ENCODE measurements at places on chromosomes 4 and X.

GRCh38 chr4:177434667-177435066, 7.6 kb downstream of the AGA start:
- no peak for DNase-seq
- H3K27me3 ChIP-seq: no peaks in the 10 kb centered on the region
- no peaks in the 10 kb centered on the region for H3K4me1 ChIP-seq
- H3K27ac ChIP-seq: no peak overlapping the region

GRCh38 chr4:28548136-28548535, 1687.5 kb downstream of the STIM2 start:
- H3K36me3 ChIP-seq: no peaks in the 10 kb centered on the region
- no peaks in the 10 kb centered on the region for H3K27me3 ChIP-seq
- no peak overlapping the region for H3K27ac ChIP-seq
- H3K4me3 ChIP-seq: no peak overlapping the region
- no peak for DNase-seq

GRCh38 chr4:90495936-90496335, 368.7 kb downstream of the CCSER1 start:
- no peak for DNase-seq
- no peaks in the 10 kb centered on the region for H3K36me3 ChIP-seq
- H3K27me3 ChIP-seq: no peaks in the 10 kb centered on the region
- H3K4me3 ChIP-seq: no peak overlapping the region

DNA sequence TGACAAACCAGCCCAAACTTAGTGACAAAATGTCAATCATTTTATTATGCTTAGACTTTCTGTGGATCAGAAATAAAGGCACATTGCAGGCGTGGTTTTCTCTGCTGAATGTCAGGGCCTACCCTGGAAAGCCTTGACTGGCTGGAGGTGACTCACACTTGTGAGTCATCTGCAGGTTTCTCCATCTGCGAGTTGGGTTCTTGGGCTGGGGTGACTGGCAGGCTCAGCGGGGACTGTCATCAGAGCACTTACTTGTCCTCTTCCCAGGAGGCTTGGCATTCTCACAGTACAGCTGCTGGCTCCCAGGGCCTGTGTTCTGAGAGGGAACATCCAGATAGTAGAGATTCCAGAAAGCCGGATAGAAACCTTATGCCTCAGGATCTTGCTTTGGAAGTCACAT, 153.8 kb upstream of the AGA start:
- H3K4me1 ChIP-seq: no peaks in the 10 kb centered on the region
- no peak overlapping the region for H3K27ac ChIP-seq

DNA sequence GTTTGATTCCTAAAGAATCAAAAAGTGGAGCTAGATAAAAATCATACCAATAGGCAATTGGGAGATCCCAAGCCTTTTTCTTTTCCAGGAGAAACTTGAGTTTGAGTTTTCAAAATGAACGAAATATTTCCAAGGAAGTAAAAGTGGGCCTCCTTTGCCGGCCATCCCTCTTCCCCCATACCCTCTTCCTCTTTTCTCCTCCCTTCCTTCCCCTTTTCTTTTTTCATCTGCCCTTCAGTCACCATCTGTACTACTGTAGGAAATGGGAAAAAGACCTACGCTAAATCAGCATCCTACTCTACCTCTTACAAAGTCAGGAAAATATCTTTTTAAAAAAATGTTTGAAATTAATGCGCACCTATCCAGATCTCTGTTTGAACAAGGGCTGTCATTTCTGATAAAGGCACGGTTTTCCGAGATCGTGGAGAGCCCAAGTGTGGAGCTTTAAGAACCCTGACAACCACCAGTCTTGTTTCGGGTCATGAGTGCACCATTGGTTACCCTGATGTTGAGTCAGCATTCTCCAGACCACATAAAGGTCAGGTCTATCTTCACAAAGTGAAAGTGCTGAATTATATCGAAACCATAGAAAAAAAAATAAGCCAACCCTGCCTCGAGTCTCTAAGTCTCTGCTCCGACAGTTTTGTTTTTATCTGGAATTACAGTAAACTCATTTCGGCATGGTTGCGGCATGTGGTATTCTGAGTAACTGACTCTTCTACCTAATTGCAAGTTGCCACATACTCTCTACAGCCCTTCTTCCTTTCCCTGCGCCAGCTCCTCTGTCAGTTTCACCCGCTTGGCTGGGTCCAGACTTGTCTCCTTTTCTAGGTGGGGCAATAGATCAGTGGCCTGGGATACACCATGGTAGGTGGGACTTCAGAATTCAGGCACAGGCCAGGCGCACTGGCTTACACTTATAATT, 140.2 kb upstream of the KLF3 start:
- H3K4me1 ChIP-seq: no peaks in the 10 kb centered on the region
- H3K36me3 ChIP-seq: no peaks in the 10 kb centered on the region
- DNase-seq: no peak
- no peak overlapping the region for H3K4me3 ChIP-seq

DNA sequence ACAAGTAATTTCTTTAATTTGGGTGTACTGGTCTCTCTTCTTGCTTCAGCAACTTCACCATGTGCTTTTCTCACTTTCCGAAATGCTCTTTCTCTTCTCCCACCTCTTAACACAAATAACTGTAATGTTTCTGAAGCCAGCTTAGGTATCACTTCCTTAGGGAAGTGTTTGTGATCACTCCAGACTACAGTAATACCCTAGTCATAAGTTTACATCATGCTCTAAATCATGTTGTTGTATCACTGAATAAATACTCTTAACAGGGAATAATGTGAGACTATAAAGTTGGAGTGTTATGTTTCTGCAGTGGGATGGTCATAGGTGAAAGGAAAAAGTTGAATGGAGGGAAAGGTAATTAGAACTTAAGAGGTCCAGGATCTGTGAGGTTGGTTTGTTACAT, 712.3 kb downstream of the C4orf33 start:
- no peak overlapping the region for H3K27ac ChIP-seq
- no peaks in the 10 kb centered on the region for H3K4me1 ChIP-seq
- H3K27me3 ChIP-seq: no peaks in the 10 kb centered on the region
- no peak for DNase-seq
- H3K4me3 ChIP-seq: no peak overlapping the region

- peaks cover 5% of the 10 kb centered on the region for H3K36me3 ChIP-seq
- H3K27me3 ChIP-seq: no peaks in the 10 kb centered on the region
- DNase-seq: no peak
Measured at GRCh38 chr4:52655506-52655905, 3.6 kb downstream of the USP46 start.

DNA sequence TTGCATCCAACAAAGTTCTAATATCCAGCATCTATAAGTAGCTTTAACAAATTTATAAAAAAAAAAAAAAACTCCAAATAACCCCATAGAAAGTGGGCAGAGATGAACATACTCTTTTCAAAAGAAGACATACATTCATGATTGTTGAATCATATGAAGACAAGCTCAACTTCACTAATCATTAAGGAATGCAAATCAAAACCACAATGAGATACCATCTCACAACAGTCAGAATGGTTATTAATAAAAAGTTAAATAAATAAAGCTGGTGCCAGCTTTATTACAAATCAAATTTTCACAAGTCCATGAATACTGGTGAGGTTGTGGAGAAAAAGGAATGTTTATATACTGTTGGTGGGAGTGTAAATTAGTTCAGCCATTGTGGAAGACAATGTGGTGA, 592.0 kb downstream of the IQCM start:
- H3K27me3 ChIP-seq: no peaks in the 10 kb centered on the region
- no peaks in the 10 kb centered on the region for H3K4me1 ChIP-seq
- H3K27ac ChIP-seq: no peak overlapping the region

DNA sequence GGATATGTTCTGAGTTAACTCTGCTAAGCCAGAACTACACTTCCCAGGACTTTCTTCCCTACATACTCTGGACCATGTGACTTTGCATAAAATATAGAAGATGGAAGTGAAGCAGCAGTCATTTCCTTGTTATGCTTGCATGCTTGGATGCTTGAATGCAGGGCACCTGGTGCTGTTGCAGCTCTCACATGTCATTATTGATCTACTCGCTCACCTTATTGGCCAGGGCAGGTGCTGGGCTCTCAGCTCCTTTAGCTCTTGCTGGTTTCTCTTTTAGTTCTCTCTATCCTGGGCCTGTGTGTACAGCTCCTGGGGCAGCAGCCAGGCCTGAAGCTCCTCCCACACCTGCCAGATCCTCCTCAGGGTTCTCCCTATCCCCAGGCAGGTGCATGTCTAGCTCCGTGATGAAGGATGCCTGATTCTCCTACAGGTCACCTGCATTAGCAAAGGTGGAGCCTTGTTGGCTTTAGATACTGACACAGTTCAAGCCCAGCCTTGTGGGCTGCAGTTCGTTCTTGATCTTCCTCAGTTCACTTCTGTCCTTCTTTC, 53.3 kb downstream of the MED28 start:
- H3K4me3 ChIP-seq: no peak overlapping the region
- no peak overlapping the region for H3K27ac ChIP-seq
- no peaks in the 10 kb centered on the region for H3K27me3 ChIP-seq
- no peaks in the 10 kb centered on the region for H3K4me1 ChIP-seq
- DNase-seq: no peak

GRCh38 chr4:56821381-56822243, at the start of gene SPINK2:
TSS of gene SPINK2 (minus strand) at chr4:56821701. CDS start at chr4:56821662, 39 bp downstream.
- H3K4me3 ChIP-seq: peak within 1 kb of the TSS; percentile 51
- H3K36me3 ChIP-seq: no peaks in the 10 kb centered on the region
- H3K4me1 ChIP-seq: no peaks in the 10 kb centered on the region

- H3K36me3 ChIP-seq: no peaks in the 10 kb centered on the region
- H3K4me1 ChIP-seq: no peaks in the 10 kb centered on the region
- H3K27me3 ChIP-seq: no peaks in the 10 kb centered on the region
- peak; percentile 86 for DNase-seq
Measured at GRCh38 chrX:80335062-80335830, 85.0 kb upstream of the TENT5D start.

- H3K27ac ChIP-seq: no peak overlapping the region
- H3K4me3 ChIP-seq: no peak overlapping the region
- H3K4me1 ChIP-seq: no peaks in the 10 kb centered on the region
- H3K36me3 ChIP-seq: no peaks in the 10 kb centered on the region
- no peak for DNase-seq
Measured at GRCh38 chr4:140115140-140115539, 38.8 kb downstream of the MAML3 start.

DNA sequence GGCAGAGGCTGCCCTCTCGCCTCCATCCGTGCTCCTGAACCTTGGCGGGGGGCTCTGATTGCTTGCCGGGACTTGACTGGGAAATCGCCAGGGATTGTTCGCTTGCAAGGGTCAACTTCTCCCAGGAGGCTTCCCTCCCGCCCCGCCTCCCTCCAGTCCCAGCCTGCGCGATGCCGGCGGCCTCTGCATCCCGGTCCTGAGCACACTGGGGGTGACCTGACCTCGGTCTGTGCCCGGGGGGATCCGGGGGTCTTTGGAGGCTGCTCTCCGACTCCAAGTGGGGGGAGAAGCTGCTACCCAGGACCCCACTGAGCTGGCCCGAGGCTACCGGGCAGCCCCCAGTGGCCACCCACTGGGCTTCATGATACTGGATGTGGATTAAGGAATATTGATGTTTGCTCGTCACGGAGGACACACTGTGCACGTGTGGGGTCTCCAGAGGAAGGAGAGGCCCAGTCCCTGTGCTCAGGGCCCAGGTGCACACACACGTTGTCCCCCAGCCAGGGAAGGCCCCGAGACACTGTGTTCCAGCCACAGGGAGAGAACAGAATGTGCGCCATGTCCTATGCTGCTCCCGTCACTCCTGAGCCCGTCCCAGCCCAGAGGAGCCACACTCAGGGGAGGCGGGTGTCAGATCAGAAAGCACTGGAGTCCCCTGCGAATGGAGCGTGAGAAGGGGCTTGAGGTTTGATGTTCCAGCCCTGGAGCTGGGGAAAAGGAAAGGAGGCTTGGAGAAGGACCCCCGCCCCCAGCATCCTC, 55.9 kb upstream of the NKX1-1 start:
- H3K36me3 ChIP-seq: no peaks in the 10 kb centered on the region
- H3K27ac ChIP-seq: no peak overlapping the region
- H3K4me1 ChIP-seq: no peaks in the 10 kb centered on the region
- no peak overlapping the region for H3K4me3 ChIP-seq

GRCh38 chrX:38205039-38205438, 15.6 kb downstream of the SRPX start:
- no peaks in the 10 kb centered on the region for H3K36me3 ChIP-seq
- no peaks in the 10 kb centered on the region for H3K4me1 ChIP-seq
- H3K4me3 ChIP-seq: no peak overlapping the region
- no peak for DNase-seq
- no peaks in the 10 kb centered on the region for H3K27me3 ChIP-seq
- no peak overlapping the region for H3K27ac ChIP-seq

DNA sequence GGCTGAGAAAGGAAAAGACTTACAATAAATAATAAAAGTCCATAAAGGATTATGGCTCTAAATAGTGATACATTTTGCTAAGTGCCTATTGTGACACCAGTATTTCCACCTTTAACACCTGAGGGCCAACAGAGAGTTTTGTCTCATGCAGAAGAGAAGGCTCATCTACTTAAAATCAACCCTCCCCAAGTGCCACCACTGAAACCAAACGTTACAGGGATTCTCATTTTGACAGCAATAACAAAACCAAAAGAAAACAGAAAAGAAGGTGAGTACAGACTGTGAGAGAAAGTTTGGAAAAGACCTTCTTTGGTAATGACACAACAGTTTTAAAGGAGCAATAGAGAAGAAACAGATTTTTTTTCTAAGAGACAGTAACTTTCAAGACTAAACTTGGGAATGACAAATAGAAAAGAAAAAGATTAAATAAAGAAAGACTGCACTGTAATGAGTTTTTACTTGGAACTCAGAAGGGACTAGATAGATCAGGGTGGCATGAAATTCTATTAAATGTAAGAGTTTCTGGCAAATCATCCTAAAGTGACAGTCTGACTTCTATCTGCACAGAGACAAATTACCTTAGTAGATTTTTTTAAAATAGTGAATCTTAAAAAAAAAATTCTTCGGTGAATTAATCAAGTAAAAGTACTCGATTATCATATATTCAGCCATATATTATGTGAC, 109.7 kb downstream of the ZNF827 start:
- H3K36me3 ChIP-seq: no peaks in the 10 kb centered on the region
- peaks cover 10% of the 10 kb centered on the region for H3K4me1 ChIP-seq
- DNase-seq: no peak
- no peaks in the 10 kb centered on the region for H3K27me3 ChIP-seq
- H3K27ac ChIP-seq: no peak overlapping the region

- H3K36me3 ChIP-seq: no peaks in the 10 kb centered on the region
- H3K4me3 ChIP-seq: no peak overlapping the region
- no peak overlapping the region for H3K27ac ChIP-seq
- no peaks in the 10 kb centered on the region for H3K4me1 ChIP-seq
Measured at GRCh38 chrX:141638550-141638949, 49.0 kb downstream of the SPANXA2 start.

Data from H1 (cell line).